ENCODE measurements at places on chromosomes 3 and 15. TPM values are rescaled to one million over a fixed set of nuclear protein-coding genes. Genes with fewer than 3 reads are reported as not detected.

GRCh38 chr15:40441565-40442531 is 1.1 kb downstream of the BAHD1 start:
- H3K27ac ChIP-seq: no peak overlapping the region
- peaks cover 4% of the 10 kb centered on the region for H3K36me3 ChIP-seq
- H3K4me3 ChIP-seq: peak overlapping the region; percentile 75
- no peak for DNase-seq

The PTPRG gene
- polyA plus RNA-seq: 10.0 TPM

The CD80 gene
- not detected for polyA plus RNA-seq

- no peak overlapping the region for H3K4me3 ChIP-seq
- no peaks in the 10 kb centered on the region for H3K4me1 ChIP-seq
- no peak overlapping the region for H3K27ac ChIP-seq
- DNase-seq: no peak
Observed at GRCh38 chr15:32833379-32833821, 115.6 kb downstream of the GREM1 start.

DNA sequence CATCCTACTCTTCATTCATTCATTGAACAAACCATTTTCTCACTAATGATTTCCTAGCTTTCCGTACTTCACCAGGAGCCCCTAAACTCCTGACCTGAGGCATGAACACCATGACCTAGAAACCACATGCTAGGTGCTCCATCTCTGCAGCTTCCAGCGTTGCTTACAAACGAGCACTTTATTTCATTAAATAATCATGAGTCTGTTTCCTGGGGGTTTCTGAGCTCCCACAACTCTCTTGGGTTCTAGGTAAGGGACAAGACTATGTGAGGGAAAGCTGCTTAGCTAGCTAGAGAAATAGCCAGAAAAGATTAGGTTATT is 1.3 kb downstream of the MAP2K1 start:
- H3K4me3 ChIP-seq: peak overlapping the region; percentile 73
- peaks cover 38% of the 10 kb centered on the region for H3K4me1 ChIP-seq
- H3K27ac ChIP-seq: peak overlapping the region; percentile 88
- no peak for DNase-seq
- peaks cover 6% of the 10 kb centered on the region for H3K36me3 ChIP-seq
- no peaks in the 10 kb centered on the region for H3K27me3 ChIP-seq

DNA sequence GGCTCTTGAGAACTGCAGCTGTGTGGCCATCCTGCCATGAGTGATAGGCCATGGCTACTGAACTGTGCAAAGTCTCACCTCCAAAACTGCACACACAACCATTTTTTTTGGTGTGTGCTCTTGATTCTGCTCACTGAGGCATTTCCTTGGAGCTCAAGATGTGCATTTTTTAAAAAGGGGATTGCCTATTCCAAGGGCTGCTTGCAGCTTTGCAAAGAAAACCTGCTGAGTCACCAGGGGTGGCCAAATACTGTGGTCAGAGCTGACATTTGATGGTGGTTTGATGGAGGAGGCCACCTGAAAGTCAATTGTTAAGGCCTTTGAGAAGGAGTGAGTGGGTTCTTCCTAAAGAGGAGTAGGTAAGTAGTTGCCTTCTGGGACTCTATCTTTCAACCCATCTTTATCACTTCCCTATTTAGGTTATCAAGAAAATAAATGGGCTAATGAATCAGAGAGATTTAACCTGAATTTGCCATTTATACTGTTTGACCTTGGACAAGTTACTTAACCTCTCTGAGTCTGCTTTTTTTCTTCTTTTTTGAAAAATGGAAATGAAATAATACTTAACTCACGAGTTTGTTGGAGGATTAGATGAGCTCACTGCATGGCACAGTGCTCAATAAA is 87.9 kb downstream of the CHST2 start:
- DNase-seq: no peak
- H3K27ac ChIP-seq: no peak overlapping the region
- no peaks in the 10 kb centered on the region for H3K4me1 ChIP-seq
- H3K4me3 ChIP-seq: no peak overlapping the region

DNA sequence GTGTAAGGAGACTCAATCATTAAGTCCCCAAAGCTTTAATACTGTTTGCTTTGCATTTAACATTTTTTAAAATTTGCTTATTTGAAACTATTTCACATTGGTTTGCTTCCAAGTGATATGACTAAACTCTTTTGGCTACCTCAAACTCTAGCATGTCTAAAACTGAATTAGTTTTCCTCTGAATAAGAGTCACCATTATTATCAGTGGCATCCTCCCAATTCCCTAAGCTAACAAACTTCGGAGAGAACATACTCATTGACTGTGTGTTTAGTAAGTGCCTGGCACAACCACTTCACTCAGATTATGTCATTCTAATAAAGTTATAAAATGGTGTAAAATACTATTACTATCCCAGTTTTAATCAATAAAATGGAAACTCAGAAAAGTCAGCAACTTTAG is 21.9 kb downstream of the ATOSA start:
- H3K4me3 ChIP-seq: no peak overlapping the region
- H3K27me3 ChIP-seq: no peaks in the 10 kb centered on the region
- peaks cover 29% of the 10 kb centered on the region for H3K4me1 ChIP-seq
- no peak overlapping the region for H3K27ac ChIP-seq
- peaks cover 3% of the 10 kb centered on the region for H3K36me3 ChIP-seq

The TRIM42 gene
- polyA plus RNA-seq: not detected

GRCh38 chr3:15743587-15744009 is 54.2 kb downstream of the ANKRD28 start:
- H3K4me3 ChIP-seq: no peak overlapping the region
- H3K27ac ChIP-seq: no peak overlapping the region
- H3K4me1 ChIP-seq: no peaks in the 10 kb centered on the region

DNA sequence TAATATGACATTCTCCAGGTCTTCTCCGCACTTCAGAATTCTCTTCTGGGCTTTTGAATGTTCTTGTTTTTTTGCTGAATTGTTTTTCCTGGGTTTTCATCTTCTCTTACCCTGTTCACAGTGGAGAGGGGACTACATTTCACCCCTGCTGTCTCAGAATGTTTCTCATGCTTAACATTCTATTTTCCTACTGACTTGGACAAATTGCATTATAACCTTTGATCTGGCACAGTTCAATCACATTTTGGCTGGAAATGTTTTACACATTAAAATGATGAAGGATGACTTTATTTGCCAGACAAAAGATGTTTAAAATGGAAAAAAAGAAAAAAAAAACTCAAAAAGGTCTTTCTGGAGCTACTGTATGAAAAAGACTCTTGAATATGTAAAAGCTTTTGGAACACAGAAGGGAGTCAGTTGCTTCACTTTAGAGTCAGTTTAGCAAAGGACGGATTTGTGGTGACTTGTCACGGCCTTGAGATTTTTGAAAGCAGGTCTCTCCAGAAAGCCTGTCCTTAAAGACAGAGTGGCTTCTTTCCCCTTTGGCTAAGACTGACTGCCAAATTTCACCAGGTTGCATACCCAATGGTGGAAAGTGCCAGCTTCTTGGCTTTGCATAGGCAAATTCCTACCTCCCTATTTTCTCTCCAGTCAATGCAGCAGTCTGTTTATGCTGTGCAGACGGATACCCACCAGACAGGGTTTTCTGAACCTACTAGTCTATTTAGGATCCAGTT is 401.0 kb upstream of the TBL1XR1 start:
- H3K27me3 ChIP-seq: no peaks in the 10 kb centered on the region
- no peak for DNase-seq
- H3K36me3 ChIP-seq: no peaks in the 10 kb centered on the region
- H3K27ac ChIP-seq: peak overlapping the region; percentile 88

- DNase-seq: no peak
- H3K36me3 ChIP-seq: no peaks in the 10 kb centered on the region
- H3K4me3 ChIP-seq: no peak overlapping the region
- no peaks in the 10 kb centered on the region for H3K27me3 ChIP-seq
- no peak overlapping the region for H3K27ac ChIP-seq
Observed at GRCh38 chr3:178063461-178063860, 472.8 kb upstream of the KCNMB2 start.

- no peaks in the 10 kb centered on the region for H3K36me3 ChIP-seq
- H3K27me3 ChIP-seq: no peaks in the 10 kb centered on the region
- no peaks in the 10 kb centered on the region for H3K4me1 ChIP-seq
- no peak for DNase-seq
Observed at GRCh38 chr3:34200576-34200975, 402.1 kb downstream of the PDCD6IP start.

DNA sequence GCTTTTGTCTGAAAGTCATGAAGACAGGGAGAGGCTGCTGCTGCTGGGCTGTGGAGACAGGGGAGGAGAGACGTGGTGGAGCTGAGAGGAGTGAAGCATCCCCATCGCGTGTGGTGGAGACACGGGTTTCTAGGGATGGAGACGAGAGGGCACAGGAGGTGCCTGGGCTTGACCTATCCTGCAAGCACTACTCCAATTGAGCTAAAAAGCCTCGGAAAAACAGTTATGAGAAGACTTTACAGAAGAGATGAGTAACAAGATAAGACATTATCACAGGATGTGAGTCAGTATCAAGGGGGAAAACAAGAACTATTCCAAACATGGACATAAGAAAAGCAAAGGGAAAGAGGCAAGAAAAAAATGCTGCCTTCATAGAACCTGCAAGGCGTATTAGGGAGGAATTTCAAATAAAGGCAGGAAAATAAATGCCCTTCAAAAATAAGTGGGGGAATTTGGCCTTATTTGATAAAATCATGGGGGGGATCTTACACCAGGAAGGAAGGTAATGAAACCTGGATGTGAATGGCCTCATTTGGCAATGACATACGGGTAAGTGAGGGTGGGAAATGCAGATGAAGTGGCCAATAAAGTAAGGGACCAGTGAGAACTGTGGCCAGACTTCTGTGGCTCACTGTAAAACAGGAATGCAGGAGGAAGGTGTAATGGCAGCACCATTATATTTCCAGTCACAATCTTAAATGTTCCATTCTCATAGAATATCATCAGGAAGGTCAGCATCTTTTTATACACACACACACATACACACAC is 97.9 kb downstream of the PLD1 start:
- DNase-seq: peak; percentile 32
- peak overlapping the region; percentile 4 for H3K27ac ChIP-seq
- H3K4me1 ChIP-seq: peaks cover 13% of the 10 kb centered on the region

- H3K27me3 ChIP-seq: no peaks in the 10 kb centered on the region
- no peak overlapping the region for H3K4me3 ChIP-seq
- no peak overlapping the region for H3K27ac ChIP-seq
- no peak for DNase-seq
- no peaks in the 10 kb centered on the region for H3K36me3 ChIP-seq
- peaks cover 14% of the 10 kb centered on the region for H3K4me1 ChIP-seq
Observed at GRCh38 chr3:64837126-64837738, 149.4 kb upstream of the ADAMTS9 start.

DNA sequence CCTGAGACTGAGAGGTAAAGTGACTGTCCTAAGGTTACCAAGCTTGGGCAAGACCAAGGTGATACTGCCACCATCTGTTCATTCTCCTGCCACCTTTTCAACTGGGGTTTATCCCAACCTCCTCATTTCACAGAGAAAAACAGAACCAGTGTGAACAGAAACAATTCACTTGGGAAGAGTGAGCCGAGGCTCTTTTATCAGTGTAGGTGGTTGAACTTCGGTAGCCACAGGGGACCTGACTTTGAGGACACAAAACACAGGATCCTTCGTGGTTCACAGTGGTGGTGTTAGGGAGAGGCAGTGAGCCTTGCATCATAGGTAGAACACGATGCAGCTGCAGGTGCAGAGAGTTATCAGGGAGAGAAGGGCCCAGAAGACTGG is 72.8 kb upstream of the ICE2 start:
- no peak for DNase-seq
- no peaks in the 10 kb centered on the region for H3K4me1 ChIP-seq
- H3K36me3 ChIP-seq: peaks cover 1% of the 10 kb centered on the region

- no peaks in the 10 kb centered on the region for H3K27me3 ChIP-seq
- no peak overlapping the region for H3K27ac ChIP-seq
- peaks cover 8% of the 10 kb centered on the region for H3K4me1 ChIP-seq
- DNase-seq: no peak
Observed at GRCh38 chr3:114609973-114610630, 316.3 kb downstream of the TIGIT start.

The SLC51A gene
- polyA plus RNA-seq: not detected

GRCh38 chr3:57998366-57999283 is 9.6 kb upstream of the FLNB start:
- H3K4me3 ChIP-seq: peak overlapping the region; percentile 36
- H3K27ac ChIP-seq: peak overlapping the region; percentile 78
- H3K27me3 ChIP-seq: no peaks in the 10 kb centered on the region
- H3K36me3 ChIP-seq: no peaks in the 10 kb centered on the region
- H3K4me1 ChIP-seq: peaks cover 44% of the 10 kb centered on the region
- no peak for DNase-seq

DNA sequence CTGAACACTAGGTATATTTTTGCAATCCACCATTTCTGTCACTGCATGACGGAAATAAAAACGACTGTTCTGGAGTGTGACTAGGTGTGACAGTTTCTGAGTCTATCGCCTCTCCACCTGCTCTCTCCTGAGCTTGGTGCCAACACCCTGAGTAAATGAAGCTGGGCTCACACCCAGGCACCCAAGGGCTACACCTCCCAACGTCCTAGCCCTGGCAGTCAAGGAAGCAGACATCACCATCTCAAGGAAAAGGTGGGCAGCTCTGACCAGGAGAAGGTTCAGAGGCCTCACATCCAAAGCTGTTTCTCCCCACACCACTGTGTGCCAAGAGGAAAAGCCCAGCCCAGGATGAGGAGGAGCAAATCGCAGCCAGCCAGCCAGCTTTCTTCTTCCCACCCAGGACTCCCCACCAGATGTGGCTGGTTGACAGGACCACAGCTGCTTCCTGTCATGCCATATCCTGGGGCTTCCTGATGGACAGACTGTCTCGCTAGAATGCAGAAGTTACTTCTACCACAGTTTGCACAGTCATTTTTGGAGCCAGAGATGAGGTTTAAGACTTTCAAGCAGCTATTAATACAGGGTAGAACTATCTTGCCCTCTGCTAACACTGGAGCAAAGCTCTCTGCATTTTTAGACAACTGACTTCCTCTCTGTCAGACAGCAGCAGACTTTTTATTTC is 3.3 kb downstream of the SCAMP2 start:
- H3K4me1 ChIP-seq: peaks cover 64% of the 10 kb centered on the region
- no peak overlapping the region for H3K27ac ChIP-seq
- H3K4me3 ChIP-seq: no peak overlapping the region
- no peaks in the 10 kb centered on the region for H3K27me3 ChIP-seq
- DNase-seq: no peak
- peaks cover 3% of the 10 kb centered on the region for H3K36me3 ChIP-seq

The CISH gene
- polyA plus RNA-seq: 3.5 TPM

DNA sequence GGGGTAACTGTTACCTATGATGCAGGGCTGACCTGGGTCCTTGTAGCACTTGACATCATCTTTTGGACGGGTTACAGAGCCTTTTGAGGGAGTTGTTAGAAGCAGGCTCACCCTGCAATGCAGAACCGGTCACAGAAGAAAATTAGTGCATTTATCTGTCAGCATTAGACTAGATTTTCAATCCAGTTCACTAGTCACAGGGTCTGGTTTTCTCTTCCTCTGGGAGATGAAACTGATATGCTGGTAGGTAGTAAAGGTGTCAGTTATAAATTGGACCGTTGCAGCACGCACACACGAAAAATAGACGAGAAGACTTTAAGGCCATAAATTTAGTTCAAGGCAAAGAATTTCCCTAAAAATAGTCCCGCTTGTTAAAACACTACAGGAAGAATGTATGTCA is 532.3 kb upstream of the ATP11B start:
- H3K4me1 ChIP-seq: no peaks in the 10 kb centered on the region
- H3K4me3 ChIP-seq: no peak overlapping the region
- no peak overlapping the region for H3K27ac ChIP-seq
- DNase-seq: no peak

Measured in keratinocyte (primary cell).